ENCODE measurements at places on chromosomes 1 and 21.

DNA sequence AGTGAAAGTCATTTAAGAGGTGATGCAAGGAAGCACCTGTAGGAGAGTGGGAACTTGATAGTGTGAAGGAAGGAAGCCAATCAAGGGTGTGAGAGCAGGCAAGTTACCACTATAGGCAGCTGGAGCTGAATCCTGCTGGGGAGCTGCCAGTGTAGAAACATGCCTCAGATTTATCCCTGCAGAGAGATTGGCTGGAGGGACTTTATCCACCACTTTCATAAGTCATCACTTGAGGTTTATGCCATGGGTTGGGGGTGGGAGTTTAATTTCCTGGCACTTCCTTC, 443.6 kb downstream of the PLPP3 start:
- no peak for DNase-seq

GRCh38 chr1:104733866-104734265, 984.2 kb downstream of the AMY1C start:
- no peak for DNase-seq

DNA sequence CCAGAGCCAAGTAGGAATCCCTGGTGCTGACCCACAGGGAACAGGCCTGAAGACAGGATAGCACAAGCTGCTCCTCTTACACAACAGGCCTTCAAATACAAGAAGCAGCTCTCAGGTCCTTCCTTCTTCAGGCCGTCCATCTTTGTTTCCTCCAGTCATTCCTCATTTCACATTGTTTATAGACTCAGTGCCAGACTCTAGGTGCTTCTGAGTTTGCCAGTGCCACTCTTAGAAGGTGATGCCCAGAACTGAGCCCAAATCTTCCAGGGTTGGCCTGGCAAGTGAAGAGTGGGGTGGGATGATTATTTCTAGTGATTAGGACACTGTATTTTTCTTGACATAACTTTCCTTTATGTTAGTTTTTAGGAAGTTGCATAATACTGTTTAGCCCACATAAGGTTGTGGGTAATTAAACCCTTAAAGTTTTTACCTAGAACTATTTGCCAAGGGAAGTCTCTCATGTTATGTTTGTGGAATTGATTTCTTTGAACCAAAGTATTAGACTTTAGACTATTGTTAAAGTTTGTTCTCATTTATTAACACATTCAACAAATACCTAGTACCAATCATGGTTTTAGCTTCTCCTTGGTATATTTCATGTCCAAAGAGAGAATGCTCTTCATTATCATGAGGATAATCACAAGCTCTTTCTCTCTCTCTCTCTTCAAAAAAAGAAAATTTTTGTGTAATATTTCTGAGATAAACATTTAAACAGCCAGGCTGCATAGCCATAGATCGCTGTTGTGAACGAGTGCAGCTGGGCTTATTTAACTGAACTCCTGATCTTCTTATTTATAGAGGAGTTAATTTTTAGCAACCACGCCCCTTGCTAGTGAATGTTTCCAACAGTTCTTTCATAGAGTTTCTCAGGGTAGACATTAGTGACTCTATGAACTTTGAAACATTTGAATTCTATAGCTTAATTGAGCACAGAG, 47.7 kb downstream of the PGM1 start:
- DNase-seq, result no peak

DNA sequence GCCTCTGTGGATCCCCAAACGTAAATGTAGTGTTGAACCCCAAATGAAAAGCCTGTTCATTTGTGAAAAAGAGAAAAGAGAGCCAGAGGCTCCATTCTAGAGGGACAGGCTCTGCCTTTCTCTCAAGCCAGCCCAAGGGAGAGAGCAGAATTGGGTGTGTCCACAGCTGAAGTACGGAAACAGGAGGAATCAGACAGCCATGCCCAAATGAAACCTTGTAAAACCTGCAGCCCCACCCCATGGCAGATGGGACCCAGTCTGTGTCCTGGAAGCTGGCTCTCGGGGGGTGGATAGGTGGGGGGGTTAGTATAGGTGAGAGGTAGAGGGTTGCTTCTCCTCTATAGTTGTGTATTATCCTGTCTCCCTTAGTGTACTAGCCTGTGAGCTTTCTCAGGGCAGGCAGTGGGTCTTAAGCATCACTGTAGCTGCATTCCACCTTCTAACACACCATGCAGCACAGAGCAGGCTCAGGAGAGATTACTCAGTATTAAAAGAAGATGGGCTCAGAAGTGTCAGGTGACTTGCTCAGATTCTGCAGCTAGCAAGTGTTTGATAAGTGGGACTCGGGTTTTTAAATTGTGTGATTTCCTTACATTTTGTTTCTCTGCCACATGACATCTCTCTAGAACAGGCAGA, 67.4 kb upstream of the SIPA1L2 start:
- DNase-seq, result no peak

DNA sequence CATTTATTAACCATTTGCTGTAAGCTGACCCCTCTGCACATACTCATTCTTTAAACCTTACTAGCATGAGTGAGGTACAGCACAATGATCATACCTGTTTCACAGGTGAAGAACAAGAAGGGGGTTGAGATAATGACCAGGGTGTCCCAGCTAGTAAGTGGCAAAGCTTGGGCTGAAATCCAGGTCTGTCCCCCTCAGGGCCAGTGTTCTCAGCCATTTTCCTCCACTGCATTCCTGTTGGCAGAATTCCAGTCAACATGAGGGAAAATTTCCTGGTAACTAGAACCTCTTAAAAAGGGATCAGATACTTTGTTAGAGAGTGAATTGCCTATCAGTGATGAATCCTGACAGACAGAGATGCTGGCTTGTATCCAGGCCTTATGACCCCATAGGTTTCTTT, 48.1 kb downstream of the SPATA46 start:
- DNase-seq, result no peak

GRCh38 chr1:230715510-230715909, 1.6 kb upstream of the AGT start:
- DNase-seq, result no peak

DNA sequence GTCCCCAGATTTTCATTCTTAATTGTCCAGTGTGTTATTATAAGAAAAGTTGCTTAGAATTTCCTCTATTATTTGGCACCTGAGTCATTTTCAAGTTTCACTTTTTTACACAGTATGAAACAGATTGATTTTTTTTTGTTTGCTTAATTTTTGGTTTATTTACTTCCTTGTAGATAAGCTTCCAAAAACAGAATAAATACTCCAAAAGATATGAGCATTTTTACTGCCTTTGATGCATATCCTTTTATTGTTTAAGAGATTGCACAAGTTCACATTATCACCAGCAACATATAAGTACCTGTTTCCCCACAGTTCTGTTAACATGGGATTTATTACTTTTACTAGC, 36.3 kb upstream of the AHCYL1 start:
- no peak for DNase-seq

- DNase-seq, result no peak
Observed at GRCh38 chr1:102191723-102192122, 195.0 kb upstream of the OLFM3 start.

GRCh38 chr1:230548357-230548756, 93.9 kb upstream of the COG2 start:
- DNase-seq, result no peak

DNA sequence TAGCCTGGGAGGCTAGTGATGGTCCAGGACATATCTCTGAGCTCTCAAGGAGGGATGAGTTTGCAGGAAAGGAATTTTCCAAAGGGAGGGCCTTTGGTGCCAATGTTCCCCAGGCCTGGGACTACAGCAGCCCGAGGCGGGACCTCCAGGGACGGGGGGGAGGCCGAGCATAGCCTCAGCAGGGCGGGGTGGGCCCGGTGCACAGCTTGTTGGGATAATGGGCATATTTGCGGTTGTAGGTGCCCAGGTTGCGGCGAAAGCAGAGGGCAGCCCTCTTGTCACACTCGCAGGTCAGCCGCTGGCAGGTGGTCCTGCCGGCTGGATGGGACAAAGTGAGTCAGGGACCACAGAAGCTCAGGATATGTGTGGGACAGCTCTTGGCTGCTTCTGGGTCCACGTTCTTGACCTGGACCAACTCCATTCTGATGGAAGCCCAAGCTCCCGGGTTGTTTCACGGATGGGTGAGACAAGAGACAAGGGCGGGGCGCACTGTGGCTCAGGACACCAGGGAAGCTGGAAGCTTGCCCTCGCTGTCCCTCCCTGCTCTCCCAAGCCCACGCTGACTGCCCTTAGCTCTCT, 3.2 kb downstream of the PLA2G2E start:
- DNase-seq, result no peak

GRCh38 chr1:193019442-193020026, 39.6 kb downstream of the UCHL5 start:
- DNase-seq, result no peak

DNA sequence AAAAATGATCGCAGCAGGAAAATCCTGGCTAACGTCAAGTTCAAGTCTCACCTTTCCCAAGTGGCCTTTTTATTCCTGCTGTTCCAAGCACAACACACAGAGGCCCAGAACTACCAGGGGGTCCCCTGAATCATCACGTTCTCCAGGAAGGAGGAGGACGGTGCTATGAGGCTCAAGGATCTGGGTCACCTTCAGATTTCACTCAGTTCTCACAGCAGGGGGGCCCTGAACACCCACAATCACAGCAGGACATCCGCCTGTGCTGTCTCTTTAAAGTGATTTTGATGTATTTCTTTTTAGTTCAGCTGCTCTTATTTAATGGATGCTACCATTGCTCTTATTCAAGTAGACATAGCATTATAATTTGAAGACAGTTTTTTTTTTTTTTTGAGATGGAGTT, 173.4 kb downstream of the HUNK start:
- no peak for DNase-seq

DNA sequence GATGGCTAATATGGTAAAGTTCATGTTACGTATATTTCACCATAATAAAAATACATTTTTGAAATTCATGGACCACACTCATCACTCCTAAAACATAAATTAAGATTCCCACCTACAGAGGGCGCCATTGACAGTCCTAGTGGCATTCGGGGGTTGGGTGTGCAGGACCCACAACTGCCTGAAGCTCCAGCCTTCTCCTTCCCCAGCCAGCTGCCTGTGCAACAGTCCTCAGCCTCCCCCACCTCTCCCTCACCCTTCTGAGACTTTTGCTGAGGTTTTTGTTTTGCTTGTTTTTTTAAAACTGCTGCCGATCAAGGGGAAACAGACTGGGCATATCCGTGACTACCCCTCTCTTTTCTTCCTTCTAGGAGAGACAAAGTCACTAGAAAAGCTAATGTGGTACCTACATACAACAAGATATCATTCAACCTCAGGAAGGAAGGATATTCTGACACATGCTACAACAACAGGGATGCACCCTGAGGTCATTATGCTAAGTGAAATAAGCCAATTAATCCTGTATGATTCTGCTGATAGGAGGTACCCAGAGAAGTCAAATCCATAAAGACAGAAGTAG, 9.2 kb upstream of the EVA1C start:
- DNase-seq, result no peak

DNA sequence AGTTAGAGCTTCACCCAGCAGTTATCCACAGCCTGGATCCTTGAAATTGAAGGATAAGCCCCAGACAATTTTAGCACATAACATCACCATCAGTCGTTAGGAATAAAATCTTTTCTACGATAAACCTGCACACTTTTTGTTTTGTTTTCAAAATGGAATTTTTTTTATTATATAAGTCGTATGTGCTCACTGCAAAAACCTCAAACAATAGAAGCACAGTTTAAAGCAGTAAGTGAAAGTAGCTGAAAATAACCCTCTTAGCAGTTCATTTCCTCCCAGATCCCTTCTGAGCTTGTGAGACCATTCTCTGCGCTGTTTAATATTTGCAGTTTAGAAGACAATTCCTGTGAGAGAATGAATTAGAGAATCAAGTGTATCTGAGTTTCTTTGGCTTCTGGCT, 38.3 kb downstream of the ELK4 start:
- no peak for DNase-seq

DNA sequence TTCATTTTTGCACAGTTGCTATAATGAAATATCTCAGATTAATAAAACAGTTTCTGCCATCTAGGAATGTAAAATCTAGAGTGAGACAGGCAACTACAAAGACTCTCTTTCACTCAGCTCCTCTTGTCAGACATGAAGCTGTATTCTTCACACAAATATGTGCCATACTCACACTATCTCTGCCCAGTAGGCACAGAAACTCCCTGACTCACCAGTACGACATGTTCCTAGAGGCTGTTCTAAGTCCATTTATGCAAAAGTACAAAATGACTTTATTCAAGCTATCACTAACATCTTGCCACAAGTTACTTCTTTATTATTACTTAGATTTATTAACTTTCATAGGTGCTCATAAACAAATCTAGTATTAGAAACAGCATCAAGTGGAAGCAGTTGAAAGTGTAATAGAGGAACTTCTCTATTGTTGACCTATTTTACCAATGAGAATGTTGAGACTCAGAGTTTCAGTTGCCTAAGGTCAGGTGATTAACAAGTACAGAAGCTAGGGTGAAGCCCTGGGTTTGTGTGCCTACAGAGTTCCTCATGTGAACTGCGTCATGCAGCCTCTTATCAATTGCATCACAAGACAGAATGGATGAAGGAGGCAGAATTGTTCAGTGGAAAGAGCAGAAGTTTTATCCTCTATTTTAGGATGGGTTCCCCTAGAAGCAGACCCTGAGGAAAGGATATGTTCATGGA, 98.9 kb downstream of the RGS2 start:
- no peak for DNase-seq

DNA sequence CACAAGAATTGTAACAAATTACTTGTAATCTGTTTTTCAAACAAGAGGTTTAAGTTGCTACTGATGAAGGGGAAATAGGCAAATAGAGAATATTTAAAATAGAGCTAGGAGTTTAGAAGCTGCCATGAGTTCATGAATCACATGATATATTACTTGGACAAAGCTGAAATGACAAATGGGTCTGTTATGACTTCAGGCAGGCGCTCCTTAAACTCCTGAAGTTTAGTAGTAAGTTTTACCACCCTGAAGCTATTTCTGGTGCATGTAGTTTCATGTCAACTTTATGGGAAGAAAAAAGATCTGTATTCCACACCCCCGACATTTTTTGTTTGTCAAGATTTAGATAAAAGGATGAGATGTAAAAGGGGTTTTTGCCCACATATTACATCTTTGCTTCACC, 58.5 kb downstream of the PLA2G4A start:
- DNase-seq, result no peak

- no peak for DNase-seq
Observed at GRCh38 chr1:233261206-233261605, 34.3 kb downstream of the PCNX2 start.

DNA sequence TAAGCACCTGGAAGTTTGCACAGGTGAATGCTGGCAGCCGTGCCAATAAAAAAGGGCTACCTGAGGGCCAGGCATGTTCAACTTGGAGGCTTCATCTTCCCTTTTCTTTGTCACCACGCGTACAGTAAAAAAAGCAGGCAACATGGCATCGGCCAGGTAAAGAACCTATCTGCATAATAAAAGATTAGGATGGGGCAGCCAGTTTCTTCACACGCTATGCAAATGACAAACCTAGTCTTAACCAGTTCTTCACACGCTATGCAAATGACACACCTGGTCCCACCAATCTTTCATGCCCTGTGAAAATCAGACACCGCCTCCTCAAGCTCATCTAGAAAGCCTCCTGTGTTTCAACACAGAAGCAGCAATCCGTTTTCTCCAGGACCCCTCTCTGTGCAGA, 413.4 kb downstream of the HLX start:
- no peak for DNase-seq

GRCh38 chr21:43189936-43190335, 21.1 kb downstream of the CRYAA start:
- DNase-seq, result no peak
